Activated CD8-positive, alpha-beta memory T cell treated with anti-CD3 and anti-CD28 coated beads, Interleukin-2, amount 50 U/mL, for 4 hours (primary cell): ENCODE measurements at places on chromosomes 5 and 9.

DNA sequence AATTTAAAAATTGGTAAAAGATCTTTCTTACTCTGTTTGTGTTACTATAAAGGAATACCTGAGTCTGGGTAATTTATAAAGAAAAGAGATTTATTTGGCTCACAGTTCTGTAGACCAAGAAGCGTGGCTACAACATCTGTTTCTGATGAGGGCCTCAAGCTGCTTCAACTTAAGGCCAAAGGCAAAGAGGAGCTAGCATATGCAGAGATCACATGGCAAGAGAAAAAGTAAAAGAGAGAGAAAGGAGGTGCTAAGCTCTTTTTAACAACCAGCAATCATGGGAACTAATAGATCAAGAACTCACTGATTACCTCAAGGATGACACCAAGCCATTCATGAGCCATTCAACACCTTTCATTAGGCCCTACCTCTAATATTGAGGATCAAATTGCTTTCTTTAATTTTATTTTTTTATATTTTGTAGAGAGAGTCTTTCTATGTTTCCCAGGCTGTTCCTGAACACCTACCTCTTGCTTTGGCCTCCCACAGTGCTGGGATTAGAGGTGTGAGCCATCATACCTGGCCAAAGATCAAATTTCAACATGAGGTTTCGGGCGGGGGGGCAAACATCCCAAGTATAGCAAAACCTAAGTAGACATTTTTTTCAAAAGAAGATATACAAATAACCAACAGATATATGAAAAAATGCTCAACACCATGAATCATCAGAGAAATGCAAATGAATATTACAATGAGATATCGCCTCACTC is 16.0 kb upstream of the SHC3 start:
- no peak for DNase-seq

DNA sequence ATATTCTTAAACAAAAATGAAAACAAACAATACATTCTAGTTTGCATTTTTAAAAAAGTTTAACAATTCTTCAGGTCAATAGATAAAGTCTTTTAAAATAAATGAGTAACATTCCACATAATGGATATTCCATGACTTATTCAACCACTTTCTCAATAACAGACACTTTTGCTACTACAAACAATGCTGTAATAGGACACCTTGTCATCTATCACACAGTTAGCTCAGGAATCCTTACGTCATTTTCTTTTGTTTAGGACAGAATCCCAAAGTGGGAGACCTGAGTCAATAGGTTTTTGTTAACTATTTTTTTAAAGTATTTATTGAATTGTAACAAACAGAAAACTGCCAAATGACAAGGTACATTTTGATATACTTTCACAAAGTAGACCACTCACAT is 72.5 kb downstream of the CEP120 start:
- DNase-seq = no peak

DNA sequence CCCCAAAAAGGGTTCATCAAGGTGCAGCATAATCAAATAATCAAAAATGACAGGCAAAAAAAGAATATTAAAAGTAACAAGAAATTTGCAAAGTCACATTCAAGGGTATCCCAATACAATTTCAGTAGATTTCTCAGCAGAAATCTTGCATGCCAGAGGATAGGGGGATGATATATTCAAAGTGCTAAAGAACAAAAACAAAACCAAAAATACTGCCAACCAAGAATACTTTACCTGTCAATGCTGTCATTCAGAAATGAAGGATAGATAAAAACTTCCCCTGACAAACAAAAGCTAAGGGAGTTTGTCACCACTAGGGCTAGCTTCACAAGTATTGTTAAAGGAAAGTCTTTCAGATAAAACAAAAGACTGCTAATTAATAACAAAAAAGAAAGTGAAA is 68.7 kb upstream of the EDIL3 start:
- no peak for DNase-seq

GRCh38 chr9:131402073-131402472 is 8.2 kb downstream of the PRRC2B start:
- DNase-seq = no peak

DNA sequence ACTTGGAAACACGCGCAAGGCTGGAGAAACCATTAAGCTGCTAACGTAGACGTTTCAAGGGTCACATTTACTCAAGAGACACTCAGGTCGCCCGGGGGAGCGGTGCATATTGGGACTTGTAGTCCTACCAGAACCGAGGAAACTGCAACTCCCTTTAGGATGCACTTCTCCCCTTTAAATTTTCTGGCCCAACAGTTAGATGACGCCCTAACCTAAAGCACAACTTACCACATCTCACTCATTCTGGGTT is 384 bp upstream of the DMXL1 start:
- DNase-seq = no peak

DNA sequence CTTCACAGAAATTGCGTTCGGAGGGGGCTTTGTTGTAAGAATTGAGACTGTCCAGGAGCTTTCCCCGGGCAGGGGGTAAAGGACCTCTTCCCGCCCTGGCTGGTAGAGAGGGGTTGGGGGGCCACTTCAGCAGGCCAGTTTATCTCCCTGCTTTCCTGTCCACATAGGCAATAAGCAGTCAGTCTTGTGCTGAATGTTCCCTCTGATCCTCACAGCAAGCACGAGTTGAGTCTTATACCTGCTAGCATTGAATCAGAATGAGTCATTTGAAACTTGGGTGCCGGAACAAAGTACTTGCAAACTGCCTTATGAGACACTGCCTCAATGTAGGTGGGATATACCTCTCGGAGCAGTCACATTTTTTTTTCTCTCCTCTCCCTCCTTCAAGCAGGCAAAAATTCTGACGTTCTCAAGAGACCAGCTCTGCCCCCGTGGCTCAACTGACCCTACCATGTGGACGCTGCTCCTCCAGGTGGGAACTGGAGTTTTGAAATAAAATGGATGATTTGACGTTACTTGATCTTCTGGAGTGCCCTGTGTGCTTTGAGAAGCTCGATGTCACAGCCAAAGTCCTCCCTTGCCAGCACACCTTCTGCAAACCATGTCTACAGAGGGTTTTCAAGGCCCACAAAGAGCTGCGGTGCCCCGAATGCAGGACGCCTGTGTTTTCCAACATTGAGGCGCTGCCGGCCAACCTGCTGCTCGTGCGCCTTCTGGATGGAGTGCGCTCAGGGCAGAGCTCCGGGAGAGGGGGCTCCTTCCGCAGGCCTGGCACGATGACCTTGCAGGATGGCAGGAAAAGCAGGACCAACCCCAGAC is 1.3 kb downstream of the SH3RF2 start:
- DNase-seq = no peak

- DNase-seq = no peak
These were observed 2.4 kb downstream of the NOL6 start for GRCh38 chr9:33471361-33471760.

DNA sequence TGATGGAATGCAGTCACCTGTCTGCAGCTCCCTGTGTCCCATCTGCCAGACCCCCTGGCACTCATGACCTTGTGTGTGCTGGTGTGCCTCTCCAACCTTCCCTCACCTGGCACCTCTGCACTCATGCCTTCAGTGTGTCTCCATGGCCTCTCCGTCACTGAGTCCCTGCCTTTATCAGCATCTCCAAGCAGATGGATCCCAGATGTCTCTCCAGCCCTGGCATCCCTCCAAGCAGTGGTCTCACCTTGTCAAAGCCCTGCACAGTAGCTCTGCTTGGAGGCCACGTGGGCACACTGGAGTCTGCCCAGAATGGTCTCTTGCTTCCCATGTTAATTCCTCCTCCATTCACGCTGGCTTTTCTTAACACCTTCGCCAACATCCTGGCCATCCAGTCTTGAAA is 84.8 kb downstream of the DAP start:
- DNase-seq = no peak

DNA sequence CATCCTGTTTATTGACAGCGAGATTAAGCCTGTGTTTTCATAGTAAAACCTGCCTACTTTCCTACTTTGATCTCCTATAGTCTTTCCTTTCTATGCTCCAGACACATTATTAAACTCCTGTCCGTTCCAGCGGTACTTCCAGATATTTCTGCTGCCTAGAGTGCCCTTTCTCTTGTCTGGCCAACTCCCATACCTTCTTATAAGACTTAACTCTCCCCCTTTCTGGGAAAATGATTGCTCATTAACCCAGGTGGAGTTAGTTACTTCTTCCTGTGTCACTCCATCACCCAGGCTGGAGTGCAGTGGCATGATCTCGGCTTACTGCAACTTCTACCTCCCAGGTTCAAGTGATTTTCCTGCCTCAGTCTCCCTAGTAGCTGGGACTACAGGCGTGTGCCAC is 33.1 kb downstream of the KDM4C start:
- no peak for DNase-seq

GRCh38 chr5:57818397-57818796 is 335.8 kb upstream of the ACTBL2 start:
- no peak for DNase-seq

DNA sequence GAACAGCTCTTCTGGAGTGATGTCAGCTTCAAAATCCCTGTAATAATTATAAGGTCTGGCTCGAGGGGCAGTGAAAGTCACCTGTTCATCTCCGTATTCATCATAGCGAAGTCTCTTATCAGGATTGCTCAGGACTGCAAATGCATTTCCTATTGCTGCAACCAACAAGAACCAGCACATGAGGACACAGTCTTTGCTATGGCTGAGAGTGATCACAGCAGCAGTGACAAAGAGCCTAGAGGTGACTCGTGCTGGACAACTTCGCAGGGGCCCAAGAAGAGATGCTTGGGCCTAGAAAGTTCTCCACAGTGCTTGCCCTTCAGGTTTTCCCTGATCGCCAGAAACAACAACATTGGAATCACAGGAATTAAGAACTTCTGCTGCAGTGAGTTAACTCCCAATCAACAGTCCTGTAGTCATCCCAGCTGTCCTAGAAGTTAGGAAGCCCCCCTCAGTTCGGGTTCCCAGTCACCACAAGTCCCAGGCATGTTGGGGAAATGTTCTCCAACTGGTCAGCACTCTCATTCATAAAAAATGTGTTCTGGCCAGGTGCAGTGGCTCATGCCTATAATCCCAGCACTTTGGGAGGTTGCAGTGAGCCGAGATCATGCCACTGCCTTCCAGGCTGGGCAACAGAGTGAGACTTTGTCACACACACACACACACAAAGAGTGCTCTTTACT is 13.0 kb downstream of the DNAJC18 start:
- DNase-seq = no peak

GRCh38 chr5:175590471-175590881 is 67.4 kb upstream of the HRH2 start:
- no peak for DNase-seq

- DNase-seq = no peak
These were observed 55.9 kb downstream of the NDUFAF2 start for GRCh38 chr5:61000887-61001286.

- no peak for DNase-seq
These were observed 39.8 kb upstream of the SELENOP start for GRCh38 chr5:42851481-42851880.

DNA sequence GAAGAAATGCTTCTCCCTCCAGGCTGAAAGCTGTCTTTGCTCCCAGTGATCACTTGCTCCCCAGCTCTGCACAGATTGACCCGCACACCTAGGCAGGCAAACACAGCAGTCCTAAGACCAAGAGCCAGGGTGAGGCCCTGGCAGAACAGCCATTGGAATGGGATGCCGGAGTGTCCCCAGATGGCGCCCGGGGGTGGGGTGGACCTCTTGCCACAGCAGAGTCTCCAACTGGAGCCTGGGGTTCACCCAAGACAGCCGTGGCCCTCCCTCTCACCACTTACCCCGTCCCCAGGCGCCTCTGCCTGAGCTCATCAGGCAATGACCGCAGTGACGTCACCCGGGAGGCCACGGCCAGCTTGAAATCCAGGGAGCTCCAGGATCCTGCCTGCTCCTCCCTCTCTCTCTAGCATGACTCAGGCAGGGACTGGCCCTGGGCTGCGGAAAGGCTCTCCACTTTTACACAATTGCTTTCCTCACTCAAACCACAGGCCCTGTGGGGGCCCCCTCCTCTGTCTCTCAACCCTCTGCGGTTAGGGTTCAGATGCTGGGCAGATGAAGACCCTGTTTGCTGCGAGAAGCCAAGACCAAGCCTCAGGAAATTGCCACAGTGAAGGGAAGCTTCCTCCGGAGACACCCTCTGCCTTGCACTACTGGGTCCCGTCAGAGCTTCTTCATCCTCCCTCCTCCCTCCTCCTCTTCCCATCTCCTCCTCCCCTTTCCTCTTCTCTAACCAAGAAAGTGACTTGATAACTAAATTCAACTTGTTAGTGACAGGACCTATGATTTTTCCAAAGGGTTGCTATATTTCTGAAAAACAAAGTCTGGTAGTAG is 24.3 kb upstream of the PTGES start:
- peak; percentile 33 for DNase-seq

- no peak for DNase-seq
These were observed 126.1 kb downstream of the STARD4 start for GRCh38 chr5:111385970-111386831.

- DNase-seq = no peak
These were observed 209.7 kb upstream of the NUDT12 start for GRCh38 chr5:103772248-103772647.

GRCh38 chr9:134965851-134966250 is 48.1 kb upstream of the FCN1 start:
- no peak for DNase-seq

DNA sequence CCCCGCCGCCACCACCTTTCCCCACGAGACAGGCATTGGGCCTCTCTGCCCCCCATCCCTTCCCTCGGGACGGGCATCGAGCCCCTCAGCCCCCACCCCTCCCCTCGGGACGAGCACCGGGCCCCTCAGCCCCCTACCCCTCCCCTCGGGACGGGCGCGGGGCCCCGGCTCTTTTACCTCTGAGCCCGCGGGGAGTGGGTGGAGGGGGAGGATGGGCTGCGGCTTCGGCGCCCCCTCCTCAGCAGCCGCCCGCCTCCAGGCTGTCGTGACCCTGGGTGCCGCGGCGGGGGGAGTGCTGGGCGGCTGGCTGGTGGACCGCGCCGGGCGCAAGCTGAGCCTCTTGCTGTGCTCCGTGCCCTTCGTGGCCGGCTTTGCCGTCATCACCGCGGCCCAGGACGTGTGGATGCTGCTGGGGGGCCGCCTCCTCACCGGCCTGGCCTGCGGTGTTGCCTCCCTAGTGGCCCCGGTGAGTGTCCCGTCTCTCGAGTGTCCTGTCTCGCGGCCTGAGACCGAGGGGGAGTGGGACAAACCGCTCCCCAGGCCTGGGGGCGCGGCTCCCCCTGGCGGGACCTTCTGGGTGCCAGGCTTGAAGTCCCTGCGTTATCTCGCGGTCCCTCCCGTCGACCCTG is 791 bp downstream of the SLC2A8 start:
- DNase-seq = peak; percentile 52

DNA sequence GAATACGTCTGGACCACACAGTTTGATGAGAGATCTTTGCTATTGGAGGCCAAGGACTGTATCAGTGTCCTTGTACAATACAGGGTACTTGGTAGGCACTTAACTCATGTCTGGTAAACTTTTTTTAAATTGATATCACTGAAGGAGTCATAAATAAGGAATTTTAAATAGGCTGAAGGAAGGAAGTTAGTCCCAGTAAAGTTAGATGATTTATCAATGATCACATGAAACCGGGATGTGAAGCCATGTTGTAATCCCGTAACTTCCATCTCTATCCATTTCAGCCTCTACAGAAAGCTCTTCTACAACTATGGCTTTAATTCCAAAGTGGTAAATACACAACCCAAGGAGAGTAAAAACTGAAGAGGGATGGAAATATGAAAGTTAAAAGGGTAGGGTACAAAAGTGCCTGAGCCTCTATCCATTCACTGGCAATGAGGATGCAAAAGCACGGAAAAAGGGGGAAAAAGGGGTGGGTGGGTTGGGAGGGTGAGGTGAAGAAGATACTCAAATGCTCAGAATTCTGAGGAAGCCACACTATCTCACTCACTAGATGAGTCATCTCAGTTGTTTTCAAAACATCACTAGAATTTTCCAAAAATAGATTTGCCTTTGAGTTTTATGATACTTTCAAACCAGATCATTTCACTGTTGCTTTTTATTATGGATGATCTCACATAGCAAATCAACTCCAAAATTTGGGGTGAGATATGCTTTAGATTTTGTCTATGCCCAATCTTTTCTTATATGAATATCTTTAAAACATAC is 1053.5 kb downstream of the NR2F1-AS1 start:
- no peak for DNase-seq

GRCh38 chr9:119273984-119274665 is 95.1 kb downstream of the BRINP1 start:
- DNase-seq = no peak
